ENCODE measurements at places on chromosomes 16 and 17.

DNA sequence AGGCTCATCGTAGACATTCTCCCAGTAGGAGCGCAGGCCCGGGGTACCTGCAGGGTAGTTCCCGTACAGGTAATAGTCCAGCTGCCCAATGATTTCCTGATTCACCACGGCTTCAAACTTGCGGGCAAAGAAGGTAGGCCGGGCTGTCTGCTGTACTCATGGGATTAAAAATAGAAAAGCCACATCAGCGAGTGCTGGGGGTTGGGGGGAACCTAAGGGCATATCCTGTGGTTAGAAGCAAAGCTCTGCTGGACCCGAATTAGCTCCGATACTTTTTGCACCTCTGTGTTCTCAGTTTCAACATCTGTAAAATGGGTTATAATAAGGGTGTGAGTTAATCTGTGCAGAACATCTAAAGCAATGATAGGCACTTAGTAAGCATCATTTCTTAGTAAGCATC is 336.2 kb downstream of the XYLT1 start:
- DNase-seq: no peak

DNA sequence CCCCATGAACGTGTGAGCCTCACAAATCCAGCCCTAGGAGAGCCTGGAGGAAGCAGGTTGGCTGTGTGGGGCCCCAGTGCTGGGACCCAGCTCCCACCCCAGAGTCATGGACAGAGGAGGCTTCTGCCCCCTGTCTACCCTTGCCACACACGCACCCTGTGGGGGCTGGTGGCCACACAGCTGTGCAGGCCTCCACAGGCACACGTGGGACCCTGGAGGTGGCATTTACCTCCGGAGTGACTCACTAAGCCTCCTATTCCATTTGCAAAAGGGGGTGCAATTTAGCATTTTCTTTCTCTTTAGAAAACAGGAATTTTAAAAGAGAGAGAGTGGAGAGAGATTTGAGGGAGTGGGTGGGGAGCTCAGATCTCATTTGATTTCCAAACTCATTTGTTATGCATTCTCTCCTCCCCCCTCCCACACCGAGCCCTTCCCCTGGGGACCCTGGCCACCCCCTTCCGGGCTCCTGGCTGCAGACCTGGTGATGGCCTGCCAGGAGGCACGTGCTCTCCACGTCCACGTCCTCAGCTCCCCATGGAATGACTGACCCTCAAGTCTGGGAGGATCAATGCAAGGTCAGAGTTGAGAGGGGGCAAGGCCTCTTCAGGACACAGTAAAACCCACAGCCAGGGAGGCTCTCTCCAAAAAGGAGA is 6.8 kb downstream of the PITPNM3 start:
- DNase-seq: no peak

GRCh38 chr17:78031435-78031834 is 72.9 kb downstream of the TNRC6C start:
- no peak for DNase-seq

DNA sequence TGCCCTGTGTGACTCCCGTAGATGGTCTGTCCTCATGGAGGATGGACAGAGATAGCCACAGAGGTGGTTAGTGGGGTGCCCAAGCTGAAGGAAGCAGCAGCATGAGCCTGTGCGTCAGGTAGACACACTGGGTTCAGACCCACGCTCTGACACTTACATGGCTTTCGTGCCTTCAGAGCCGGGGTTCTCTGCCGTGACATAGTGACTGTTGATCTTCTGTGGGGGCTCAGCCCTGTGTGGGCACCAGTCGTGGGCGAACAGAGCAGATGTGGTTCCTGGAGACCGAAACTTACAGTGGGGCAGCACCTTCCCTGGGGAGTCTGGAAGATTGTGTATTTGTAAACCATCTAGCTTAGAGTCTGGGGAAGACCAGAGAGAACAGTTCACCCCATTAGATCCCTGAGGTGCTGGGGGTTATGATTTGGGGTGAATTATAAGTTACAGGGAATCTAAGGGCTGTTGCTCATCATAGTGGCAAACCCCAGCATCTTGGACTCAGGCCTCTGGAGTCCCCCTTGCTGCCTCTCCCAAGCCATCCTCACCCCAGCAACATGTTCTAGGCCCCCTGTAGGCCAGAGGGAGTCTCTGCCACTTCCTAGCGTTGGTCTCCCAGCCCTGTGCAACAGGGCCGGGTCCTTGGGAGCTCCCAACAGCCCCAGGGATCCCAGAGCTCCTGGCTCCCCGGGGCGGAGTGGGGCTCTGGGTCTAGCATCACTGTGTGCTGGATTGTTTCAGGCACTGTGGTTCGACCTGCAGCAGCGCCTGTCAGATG is 28.6 kb downstream of the NECAB2 start:
- no peak for DNase-seq

GRCh38 chr17:39238311-39238972 is 12.7 kb upstream of the STAC2 start:
- DNase-seq: peak; percentile 79

All from upper lobe of right lung (tissue), 1 donor.